ENCODE measurements at places on chromosomes 1 and 21.

DNA sequence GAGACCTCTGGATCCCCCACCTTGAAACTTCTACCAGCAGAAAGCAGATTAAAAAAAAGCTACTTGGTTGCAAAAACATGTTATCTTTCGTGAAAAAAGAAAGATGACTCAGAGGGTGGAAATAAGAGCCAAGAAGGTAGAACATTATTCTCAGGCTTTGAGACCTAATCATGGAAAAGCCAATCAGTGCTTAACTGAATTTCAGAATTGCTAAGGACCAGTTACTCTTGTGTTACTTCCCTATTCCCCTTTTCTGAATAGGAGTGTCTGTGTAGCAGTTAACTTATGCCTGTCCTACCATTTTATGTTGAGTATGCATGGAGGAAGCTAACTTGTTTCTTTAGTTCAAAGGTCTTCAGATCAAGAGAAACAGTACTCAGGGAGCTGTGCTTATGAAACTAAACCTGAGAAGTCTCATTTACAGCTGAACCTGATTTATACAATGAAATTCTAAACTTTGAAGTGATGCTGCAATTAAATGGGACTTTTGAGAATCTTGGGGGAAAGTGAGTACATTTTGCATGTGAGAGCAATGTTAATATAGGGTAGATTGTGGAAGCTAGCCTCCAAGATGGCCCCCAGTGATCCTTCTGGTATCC lies 15.1 kb upstream of the FOXD3 start:
- no peak for DNase-seq

DNA sequence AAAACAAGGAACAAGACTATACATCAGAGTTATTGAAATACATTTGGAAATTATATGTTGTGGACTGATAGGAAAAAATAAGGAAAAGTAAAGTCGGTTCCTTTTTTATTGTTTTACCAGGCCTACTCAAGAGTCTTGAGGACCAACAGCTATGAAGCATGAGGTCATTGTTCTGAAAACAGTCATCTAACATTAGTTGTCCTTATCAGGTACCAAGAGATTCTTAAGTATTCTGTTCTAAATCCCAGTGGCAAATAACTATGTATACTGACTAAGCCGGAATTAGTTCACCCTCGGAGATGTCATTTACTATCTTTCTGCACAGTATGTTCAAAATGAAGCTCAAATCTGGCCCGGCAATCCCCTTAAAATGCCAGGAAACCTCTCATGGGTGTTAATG lies 585 bp downstream of the ADGRL4 start:
- no peak for DNase-seq

DNA sequence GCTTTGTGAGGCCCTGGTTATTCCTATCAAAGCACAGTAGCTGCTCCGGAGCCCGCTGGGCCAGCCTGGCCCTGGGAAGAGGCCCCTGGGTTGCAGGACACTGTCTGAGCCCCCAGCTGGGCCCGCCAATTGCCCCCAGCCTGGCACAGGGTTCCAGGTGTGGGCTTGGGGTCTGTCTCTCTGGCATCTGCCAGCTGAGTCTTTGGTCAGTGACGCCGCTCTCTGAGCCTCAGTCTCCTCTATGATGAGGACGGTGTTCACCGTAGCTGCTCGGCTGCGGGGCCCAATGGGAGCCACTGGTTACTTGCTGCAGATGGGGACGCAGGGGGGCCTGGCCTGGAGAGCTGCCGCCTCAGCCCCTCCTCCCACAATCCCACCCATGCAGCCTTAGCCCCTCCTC lies 41.0 kb downstream of the TP73 start:
- DNase-seq: no peak

DNA sequence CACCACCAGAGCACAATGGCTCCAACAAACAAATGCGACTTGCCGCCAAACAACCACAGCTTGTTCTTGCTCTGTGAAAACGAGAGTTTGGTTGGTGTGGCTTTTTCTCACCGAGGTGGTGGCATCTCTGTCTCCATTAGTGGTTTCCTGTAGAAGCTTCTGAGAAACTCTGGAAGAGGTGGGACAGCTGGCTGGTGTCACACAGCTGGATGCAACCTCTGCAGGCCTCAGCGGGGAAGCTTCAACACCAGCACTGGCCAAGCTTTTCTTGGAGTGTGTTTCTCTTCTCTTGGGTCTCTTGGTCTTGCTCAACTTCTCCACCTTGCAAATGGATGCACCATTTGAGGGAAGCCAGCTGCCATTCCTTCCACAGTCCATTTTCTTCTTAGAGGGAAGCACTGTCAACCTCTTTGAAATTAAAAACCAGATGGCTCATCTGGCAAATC lies 124.8 kb downstream of the KCNN3 start:
- no peak for DNase-seq

DNA sequence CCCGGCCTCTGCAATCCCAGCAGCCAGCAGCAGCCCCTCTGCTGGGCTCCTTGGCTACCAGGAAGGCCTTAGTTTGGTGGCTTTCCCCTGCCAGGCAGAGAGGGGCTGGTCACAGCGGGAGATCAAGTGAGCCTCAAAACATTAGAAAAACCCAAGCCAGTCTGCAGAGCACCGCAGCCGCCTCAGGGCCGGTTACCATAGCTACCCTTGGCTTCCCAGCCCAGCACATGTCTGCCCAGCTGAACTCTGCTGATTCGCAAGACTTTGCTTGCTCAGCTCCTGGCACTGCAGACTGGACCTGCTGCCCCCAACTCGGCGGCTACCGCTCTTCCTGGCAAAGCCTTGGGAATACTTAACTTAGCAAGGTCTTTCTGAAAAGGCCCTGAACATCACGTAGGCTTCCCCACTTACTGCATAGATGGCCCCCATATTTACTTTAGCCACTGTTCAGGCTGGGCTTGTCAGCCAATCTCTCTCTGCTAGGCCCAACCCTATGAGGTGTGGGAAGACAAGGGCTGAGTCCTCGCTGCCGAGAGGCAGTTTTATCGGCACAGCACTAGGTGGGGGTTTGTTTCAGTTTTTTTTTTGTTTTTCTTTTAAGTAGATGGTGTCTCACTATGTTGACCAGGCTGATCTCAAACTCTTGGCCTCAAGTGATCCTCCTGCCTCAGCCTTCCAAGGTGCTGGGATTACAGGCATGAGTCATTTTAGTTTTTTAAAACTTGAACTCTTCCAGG lies 28.6 kb upstream of the PLEKHG5 start:
- DNase-seq: no peak

- no peak for DNase-seq
Measured at GRCh38 chr1:109807402-109807801, 43.7 kb upstream of the EPS8L3 start.

GRCh38 chr1:19310720-19311502 lies 1.0 kb downstream of the AKR7A2 start:
- no peak for DNase-seq

GRCh38 chr1:221477252-221477651 lies 264.6 kb downstream of the DUSP10 start:
- DNase-seq: no peak

GRCh38 chr1:15837931-15838330 lies 9.6 kb upstream of the SPEN start:
- DNase-seq: no peak

DNA sequence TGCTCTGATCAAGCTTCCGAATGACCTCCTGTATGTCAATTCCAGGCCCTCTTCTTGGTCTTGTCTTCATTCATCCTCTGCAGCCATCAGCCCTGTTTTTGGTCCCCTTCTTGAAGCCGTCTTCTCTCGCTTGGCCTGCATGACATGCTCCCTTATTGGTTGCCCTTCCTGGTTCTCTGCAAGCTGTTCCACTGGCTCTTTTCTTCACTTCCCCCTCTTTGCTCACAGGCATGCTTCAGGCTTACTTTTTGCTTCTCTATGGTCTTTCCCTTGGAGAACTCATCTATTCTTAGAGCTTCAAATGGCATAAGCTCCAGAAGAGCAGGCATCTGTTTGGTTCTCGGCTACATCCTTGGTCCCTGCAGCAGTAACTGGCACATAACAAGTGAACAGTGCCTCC lies 38.8 kb downstream of the PDPN start:
- no peak for DNase-seq

DNA sequence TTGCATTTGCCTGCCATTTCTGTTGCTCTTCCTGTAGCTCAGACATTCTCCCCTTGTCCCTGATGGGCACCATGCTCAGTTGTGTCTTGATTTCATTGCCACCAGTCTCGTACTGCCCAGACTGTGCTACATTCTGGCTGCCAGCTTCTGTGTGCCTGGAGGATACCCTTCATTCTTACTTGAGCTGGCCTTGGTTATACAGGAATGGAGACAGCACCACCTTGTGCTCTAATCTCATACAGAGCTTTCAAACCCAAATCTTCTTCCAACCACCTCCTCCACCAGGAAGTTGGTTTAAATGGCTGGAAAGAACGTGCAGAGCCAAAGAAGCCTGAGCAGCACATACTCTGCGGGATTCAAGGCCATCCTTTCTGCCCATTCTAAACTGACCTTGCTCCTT lies 165.3 kb downstream of the SLC35F3 start:
- no peak for DNase-seq

- no peak for DNase-seq
Measured at GRCh38 chr1:14482784-14483450, 115.6 kb upstream of the KAZN start.

DNA sequence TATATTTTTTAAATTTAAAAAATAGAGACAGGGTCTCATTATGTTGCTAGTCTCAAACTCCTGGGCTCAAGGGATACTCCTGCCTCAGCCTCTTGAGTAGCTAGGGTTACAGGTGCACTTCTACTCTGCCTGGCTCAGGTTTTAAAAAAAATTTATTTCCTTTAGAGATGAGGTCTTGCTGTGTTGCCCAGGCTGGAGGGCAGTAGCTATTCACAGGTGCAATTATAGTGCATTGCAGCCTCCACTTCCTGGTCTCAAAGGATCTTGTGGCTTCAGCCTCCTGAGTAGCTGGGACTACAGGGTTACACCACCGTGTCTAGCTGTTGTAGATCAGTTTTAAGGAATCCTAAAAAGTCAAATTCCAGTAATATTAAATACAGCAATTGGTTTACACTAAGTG lies 5.0 kb downstream of the RNF11 start:
- no peak for DNase-seq

- DNase-seq: no peak
Measured at GRCh38 chr1:60874718-60875117, 207.6 kb upstream of the NFIA start.

DNA sequence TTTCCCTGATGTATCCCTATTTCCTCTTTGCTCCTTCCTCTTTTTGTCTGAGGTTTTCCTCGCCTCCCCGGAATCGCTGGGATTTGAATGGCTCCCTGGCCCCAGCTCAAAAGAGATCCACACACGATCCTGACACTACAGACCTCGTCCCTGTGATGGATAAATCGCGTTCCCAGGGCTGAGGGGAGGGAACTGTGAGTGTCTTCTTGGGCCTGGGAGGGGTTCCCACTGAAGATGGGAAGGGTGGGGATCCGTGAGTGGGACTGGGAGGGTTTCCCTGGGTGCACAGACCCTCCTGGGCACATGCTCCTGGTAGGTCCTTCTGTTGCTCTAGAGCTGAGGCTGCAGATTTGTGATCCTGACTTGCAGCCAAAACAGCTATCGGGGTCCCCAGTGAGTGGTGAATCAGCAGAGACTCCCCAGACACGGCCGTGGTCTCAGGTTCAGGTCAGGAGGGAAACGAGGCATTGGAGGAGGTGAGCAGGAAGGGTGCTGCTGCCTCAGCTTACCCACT lies 591.0 kb downstream of the PTPRU start:
- no peak for DNase-seq

DNA sequence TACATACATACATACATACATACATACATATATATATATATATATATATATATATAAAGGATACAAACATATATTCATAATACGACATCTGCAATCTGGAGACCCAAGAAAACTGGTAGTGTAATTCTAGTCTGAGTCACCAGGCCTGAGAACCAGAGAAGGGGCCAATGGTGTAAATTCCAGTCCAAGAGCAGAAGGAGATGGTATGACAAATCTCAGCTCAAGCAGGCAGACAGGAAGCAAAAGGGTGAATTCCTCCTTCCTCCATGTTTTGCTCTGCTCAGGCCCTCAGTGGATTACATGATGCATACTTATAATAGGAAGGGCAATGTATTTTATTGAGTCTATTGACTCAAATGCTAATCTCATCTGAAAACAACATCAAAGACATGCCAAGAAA lies 1060.4 kb upstream of the TMPRSS15 start:
- DNase-seq: no peak

GRCh38 chr21:40049931-40050290 lies 182.7 kb downstream of the PCP4 start:
- DNase-seq: no peak

- DNase-seq: no peak
Measured at GRCh38 chr1:197984289-197984688, 67.1 kb downstream of the LHX9 start.

- peak; percentile 60 for DNase-seq
Measured at GRCh38 chr1:229664133-229664689, 38.2 kb downstream of the URB2 start.

DNA sequence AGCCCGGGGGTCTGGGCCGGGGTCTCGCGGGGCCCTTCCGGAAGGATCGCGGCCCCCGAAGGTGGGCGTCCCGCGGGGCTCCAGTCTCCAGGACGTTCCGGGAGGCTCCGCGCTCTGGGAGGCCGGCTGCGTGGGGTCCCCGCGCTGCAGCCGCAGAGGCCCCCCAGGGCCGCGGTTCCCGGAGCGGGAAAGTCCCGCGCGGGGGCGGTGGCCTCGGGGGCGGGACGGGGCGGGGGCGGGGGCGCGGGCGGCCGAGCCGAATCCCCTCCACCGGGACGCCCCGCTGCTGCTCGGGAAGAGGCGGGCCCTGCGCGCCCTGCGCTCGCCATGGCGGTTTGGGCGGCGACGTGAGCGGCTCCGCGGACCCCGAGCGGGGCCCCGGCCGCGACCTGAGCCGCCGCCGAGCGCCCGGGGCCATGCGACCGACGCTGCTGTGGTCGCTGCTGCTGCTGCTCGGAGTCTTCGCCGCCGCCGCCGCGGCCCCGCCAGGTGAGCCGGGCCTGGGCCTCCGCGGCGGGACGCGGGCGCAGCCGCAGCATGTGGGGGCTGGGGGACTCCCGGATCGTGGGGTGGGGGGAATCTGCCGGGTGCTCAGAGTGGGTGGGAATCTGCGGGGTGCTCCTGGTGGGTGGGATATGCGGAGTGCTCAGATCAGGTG lies at the start of gene IFNGR2:
Gene IFNGR2 (plus strand): TSS at position 286 of the 658 bp plus-strand sequence. CDS start 131 bp downstream, at position 417.
- peak; percentile 64 for DNase-seq

- no peak for DNase-seq
Measured at GRCh38 chr21:37058261-37058660, 14.6 kb downstream of the PIGP start.
